ENCODE measurements at places on chromosomes 7 and 10. TPM values are rescaled to one million over a fixed set of nuclear protein-coding genes. Genes with fewer than 3 reads are reported as not detected.

The SBDS gene
- 103 TPM for total RNA-seq

The SLC26A5 gene
- total RNA-seq = not detected

The POM121 gene
- total RNA-seq = 44.2 TPM

The CDH23 gene
- total RNA-seq = 3.1 TPM

The ANLN gene
- total RNA-seq = 81.3 TPM

The WAC gene
- total RNA-seq = 73.7 TPM

The NKX2-3 gene
- total RNA-seq = 0.07 TPM

The NPC1L1 gene
- 0.06 TPM for total RNA-seq

The C10orf67 gene
- total RNA-seq = 0.11 TPM

The SYPL1 gene
- 68.4 TPM for total RNA-seq

The ARMS2 gene
- not detected for total RNA-seq

The AGBL3 gene
- 1.1 TPM for total RNA-seq

The ZNF3 gene
- total RNA-seq = 18.5 TPM

The GPR158 gene
- total RNA-seq = 0.06 TPM

The HTR5A gene
- not detected for total RNA-seq

The TUBB8 gene
- not detected for total RNA-seq

The PAX4 gene
- total RNA-seq = not detected

The OAT gene
- total RNA-seq = 71.7 TPM

The UCMA gene
- not detected for total RNA-seq

The CFAP46 gene
- 1.1 TPM for total RNA-seq

The DIP2C gene
- total RNA-seq = 8.2 TPM

The CH25H gene
- total RNA-seq = 0.09 TPM

The EBLN1 gene
- not detected for total RNA-seq

The GPR15LG gene
- total RNA-seq = not detected

The PVRIG gene
- not detected for total RNA-seq

The SLC39A12 gene
- not detected for total RNA-seq
